Keratinocyte (primary cell): ENCODE measurements at places on chromosomes 4 and X.

GRCh38 chr4:70313736-70314135, 21.0 kb upstream of the CABS1 start:
- no peak for DNase-seq

DNA sequence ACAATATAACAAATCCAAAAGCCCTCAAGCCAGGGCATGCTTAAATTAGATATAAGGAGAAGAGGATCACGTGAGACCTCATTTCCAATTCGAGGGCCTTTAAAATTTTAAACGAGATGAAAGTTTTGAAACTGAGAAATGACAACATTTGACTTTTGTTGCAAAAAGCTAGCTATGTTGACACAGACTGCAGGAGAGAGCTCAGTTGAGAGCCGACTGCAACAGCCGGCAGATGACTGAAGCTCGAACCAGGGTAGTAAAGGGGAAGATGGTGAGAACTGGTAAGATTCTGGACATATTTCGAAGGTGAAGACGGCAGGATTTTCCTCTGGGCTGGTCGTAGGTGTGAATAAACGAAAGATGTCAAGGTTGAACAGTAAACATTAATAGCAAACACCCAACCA, 773 bp downstream of the PRMT9 start:
- no peak for DNase-seq

DNA sequence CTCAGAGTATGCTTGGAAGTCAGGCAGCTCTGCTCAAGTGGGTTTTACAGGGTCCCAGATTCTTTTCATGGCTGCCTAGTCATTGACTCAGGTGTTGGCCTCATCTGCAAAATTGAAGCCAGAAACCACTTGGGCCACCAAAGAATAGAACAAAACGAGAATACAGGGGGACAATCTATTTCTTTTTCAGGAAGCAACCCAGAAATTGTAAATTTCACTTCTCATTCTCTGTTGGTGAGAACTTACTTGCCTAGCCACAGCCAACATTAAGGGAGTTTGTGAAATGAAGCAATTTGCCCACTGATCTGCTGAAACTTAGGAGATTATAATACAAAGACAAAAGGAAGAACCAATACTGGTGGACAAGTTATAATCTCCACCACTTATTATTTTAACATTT, 8.6 kb upstream of the TKTL2 start:
- DNase-seq: no peak

DNA sequence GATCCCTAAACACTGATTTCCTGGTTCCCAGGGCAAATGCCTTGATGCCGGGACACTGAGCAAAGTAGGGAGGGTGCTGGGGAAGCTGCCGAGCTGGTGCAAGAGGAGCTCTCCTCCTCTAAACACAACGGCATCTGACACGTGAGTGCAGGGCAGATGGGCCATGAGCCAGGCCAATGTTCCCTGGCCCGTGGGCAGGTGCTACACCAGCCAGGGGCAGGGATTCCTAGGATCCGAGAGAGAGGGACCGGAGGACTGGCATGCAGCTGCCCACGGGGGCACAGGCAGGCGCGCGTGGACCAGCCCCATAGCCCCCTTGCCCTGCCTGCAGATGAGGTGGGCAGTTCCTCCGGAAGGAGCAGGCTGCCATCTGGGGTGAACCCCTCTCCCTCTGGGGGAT, 66.8 kb upstream of the AFAP1 start:
- no peak for DNase-seq

DNA sequence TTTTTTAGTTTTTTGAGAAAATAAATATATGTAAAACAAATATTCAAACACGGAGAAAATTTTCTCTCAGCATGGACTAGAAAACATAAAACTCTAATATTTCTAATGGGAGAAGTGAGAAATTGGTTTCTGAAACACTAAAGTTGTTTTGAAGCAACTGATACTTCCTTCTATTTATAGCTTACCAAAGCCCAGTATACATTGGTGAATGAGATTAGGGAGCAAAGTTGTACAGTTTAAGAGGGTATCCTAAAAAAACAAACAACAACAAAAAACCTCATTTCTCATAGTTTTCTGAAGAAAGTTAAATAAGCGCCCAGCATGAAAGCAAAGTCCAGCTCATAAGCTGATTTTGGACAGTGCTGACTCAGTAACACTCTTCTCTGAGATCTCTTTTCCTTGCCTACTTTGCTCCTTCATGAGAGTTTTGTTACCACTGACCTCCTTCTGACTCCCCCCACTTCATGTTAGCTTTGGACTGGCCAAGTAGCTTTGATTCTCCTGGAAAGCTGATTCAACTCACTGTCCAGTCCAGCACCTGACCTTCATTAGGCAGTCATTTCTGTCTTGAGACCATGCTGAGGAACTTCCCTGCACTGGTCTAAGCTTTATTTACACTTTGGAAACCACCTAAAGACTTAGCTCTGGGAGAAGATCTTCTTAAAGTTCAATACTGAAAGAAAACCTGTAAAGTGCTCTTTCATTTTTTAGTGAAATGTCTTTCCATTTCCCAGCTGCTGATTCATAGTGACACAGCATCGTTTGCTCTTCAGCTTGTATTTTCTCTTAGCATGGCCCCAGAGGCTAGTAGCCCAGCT, 21.8 kb upstream of the P2RY10 start:
- no peak for DNase-seq

GRCh38 chr4:26803211-26803861, 57.3 kb upstream of the STIM2 start:
- no peak for DNase-seq

GRCh38 chr4:10736895-10737294, 52.3 kb upstream of the CLNK start:
- no peak for DNase-seq

DNA sequence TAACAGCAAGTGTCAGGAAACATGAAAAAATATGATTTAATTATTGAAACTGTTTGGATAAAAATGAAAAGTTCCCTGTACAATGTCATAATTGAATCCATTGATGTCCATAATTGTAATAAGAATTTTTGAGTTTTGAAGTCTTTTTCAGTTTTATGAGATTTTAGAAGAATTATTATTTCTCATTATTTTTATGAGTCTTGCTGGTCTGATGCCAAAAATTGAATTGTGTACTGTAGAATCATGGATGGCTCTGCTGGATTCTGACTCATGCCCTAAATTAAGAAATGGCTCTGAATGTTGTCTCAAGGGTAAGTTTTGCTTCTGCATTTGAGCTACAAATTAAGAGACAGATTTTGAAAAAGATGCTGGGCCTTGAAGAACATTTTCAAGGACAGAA, 132.8 kb upstream of the MAP9 start:
- DNase-seq: no peak

- no peak for DNase-seq
Observed at GRCh38 chrX:9122519-9123245, 88.8 kb upstream of the FAM9B start.

DNA sequence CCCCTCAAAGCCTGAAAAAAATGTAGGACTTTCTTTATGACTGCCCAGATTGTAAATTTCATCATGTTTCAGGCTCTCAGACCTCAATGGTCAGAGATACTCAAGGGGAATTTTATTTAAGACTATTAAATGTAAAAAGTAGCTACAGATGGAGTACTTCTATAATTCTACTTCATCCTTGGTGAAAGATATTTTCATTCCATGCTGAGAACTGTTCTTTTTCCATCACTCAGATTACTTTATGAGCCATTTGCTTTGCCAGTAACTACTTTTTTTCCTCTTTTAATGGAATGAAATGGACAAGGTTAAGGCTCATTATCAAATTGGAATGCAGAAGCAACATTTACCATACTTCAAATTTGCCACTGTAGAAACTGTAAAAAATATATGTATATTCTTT, 38.0 kb upstream of the PLS3 start:
- DNase-seq: no peak

GRCh38 chr4:52032005-52032404, 6.1 kb downstream of the SGCB start:
- DNase-seq: no peak
